ENCODE measurements at places on chromosomes 7 and 10.
A peak's percentile ranks its signal among the peaks of the same experiment; 100 is the strongest.

GRCh38 chr7:327233-327931 is 37.4 kb downstream of the FOXL3 start:
- no peak for DNase-seq

DNA sequence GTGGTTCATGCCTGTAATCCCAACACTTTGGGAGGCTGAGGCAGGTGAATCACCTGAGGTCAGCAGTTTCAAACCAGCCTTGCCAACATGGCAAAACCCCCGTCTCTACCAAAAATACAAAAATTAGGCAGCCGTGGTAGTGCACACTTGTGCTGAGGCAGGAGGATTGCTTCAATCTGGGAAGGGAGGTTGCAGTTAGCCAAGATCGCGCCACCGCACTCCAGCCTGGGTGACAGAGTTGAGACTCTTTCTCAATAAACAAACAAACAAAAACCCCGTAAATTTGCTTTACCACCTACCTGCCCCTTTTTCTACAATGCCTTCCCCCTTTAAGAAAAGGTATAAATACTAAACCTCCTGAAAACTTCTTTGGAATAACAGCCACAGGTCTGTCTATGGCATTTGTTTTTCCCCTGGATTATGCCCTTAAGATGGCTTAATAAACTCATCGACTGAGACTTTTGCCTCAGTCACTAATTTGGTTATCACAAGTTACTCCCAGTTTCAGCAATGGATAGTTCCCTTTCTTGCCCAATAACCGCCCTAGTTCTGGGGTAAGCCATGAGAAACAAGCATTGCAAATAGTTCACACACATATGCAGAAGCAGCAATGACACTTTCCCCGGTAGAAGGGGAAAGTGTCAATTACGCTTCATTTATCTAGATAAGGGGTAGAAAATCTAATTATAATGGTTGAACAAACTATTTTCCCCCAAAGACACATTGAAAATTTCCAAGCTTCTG is 52.8 kb upstream of the SVIL start:
- peak; percentile 79 for DNase-seq

- DNase-seq = no peak
Measured at GRCh38 chr7:36153571-36154097, 580 bp downstream of the EEPD1 start.

GRCh38 chr7:149780636-149781419 is 7.4 kb upstream of the ZNF467 start:
- DNase-seq = no peak

GRCh38 chr7:26440233-26441001 is 148.8 kb downstream of the SNX10 start:
- no peak for DNase-seq

DNA sequence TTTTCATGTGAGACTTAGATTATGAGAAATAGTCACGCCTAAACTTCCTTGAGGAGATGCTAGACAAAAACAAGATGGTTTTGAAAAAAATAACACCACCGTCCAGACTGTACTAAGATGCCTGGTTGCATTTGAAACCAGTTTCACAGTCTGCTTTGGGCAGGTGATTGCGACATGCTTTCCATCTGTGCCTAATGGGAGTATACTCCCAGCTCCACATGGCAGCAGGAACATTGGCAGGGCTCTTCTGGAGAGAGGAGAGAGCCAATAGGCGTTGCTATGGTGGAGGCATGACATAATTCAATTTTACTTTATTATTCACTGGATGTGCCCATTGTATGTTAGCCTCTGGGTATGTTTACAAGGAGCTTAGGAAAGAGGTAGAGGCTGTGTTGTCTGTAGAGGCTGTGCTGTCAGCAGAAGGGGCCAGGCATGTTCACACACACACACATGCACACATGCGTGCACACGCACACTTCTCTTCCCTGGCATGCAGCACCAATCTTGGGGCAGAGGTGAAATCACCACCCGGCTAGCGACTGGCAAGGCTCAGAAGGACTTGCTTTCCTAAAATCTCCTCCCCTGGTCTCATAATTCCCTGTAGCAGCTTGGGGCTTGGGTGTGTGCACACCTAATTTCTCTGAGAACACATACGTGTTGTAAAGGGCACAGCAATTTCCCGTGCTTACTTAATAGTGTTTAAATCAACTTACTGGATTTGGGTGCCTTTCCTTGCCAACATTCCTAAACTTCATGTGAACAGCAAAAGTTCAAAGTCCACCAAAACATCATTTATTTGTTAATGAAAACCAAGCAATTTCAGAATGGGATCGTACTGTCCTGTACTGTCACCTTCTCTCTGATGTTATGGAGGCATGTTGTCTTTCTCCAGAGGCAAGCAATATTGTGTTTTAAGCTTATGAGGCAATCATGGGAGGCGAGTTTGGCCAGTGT is 162.1 kb downstream of the TCF7L2 start:
- no peak for DNase-seq

- peak; percentile 91 for DNase-seq
Measured at GRCh38 chr7:129615018-129615417, 3.5 kb downstream of the NRF1 start.

- DNase-seq = no peak
Measured at GRCh38 chr7:16399916-16400892, 21.1 kb downstream of the CRPPA start.

GRCh38 chr7:47497367-47498096 is 84.4 kb downstream of the TNS3 start:
- DNase-seq = peak; percentile 81

- DNase-seq = no peak
Measured at GRCh38 chr7:43199371-43200160, 87.1 kb downstream of the HECW1 start.

- no peak for DNase-seq
Measured at GRCh38 chr10:127405221-127405620, 143.9 kb upstream of the NPS start.

DNA sequence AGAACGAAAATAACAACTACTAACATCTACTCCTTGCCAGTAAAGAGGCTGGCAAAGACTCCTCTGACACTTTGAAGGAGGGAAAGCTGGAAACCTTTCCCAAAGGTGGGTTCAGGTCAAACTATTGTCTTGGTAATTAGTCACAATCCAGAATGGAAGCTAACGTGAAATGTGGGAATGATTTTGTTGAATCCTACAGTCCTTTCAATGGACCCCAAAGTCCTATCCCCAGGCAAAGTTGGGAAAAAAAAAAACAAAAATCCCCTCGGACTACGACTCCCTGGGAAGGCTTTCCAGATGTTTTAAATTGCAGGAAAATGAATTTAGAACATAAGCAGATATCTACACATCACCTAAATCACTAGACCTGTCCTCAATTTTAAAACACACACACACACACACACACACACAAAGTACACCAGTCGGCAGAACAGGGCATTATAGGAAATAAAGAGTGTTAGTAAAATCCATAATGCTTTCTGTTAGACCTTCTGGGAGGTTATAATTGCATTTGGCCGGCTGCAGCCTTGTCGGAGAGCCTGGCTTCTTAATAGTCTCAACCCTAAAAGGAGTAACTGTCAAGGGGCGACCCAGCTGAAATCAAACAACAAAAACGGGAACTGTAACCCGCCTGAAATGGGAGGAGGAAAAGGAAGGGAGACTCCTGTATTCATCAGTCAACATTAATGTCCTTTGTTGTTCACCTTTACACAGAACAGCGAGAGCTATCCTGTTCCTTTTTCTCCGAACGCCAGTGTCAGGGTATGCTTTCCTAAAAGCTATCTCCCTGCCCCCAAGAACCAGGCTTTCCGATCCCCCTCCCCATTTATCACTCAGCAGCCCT is 1.5 kb downstream of the DOCK4 start:
- no peak for DNase-seq

- no peak for DNase-seq
Measured at GRCh38 chr7:70758646-70759045, 373.3 kb upstream of the GALNT17 start.

DNA sequence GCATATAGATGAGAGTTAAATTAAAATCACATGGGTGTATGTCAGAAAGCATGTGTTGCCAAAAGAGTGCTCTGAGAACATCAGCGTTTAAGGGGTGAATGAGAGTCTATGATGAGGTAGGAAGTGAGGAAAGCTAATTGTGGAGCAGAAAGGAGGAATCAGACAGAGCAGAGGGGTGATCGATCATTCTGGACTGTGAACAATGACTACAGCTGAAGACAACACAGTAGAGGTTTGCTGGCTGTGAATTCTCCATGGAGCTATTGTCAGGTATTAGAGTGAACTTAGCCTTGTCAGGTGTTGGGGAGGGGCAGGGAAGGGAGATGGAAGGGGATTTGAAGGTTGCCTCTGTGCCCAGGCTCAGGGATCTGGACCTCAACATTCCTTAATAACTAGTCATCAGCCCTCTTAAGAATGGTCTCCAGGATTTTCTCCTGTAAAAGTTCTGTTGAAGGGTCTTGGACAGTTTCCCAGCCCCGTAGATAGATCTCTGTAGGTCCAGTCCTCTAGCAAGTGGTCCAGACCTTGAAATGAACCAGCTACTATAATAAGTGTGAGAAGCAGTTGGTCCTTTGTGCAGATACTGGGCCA is 57.1 kb downstream of the KIF5B start:
- no peak for DNase-seq

DNA sequence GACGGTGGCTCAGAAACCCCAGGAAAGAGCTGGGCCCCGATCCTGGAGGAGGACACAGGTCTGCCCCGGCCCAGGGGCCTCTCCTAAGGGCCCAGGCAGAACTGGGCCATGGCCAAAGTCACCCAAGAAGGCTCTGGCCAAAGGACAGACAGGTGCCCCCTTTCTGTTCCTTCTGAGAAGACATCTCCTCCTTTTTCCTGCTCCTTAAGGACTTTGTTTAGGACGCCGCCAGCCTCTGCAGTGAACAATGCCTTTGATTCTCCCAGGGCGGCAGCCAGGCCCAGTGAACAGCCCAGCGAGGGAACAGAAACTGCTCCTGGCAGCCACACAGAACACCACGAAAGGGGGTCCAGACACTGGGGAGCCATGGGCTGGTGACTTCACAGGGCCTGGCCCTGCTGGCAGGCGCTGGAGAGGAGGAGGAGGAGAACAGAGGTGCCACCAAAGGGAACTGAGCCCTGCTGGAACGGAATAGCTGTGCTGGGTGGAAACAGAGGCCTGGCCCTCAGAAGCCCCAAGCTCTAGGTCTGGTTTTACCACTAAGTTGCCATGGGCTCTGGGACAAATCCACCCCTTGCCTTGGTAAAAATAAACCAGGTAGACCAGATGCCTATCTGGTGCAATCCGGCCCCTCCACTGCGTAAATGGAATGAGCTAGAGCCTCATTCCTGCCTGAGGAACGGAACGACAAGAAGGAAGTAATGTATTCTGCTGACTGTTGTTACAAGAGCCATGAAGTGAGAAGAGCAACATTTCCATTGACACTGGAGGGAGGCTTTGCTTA is 163.3 kb upstream of the RHEB start:
- DNase-seq = no peak
